Aorta (tissue), 5 donors: ENCODE measurements at places on chromosomes 16 and 17.
A peak's percentile ranks its signal among the peaks of the same experiment; 100 is the strongest.

- H3K36me3 ChIP-seq = no peaks in the 10 kb centered on the region
- H3K4me1 ChIP-seq = no peaks in the 10 kb centered on the region
- no peak for DNase-seq
- no peak overlapping the region for H3K4me3 ChIP-seq
Observed at GRCh38 chr16:51500306-51500705, 349.2 kb upstream of the SALL1 start.

DNA sequence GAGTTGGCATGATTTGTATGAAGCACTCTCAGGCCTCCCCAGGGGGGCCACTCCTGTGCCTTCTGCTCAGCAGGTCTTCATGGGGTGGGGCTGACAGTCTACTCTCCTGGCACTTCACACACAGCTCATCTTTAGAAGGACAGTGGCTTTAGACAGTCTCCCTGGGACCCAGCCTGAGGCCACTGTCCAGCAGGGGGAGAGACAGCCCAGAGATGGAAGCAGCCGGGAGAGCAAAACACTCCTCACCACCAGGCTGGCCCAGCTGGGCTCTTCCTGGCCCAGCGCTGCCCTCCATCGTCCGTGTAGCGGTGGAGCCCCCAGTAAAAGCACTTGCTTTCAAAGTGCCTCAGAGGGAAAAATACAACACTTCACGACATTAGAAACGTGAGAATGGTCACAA, 62.0 kb upstream of the CRHR1 start:
- H3K4me1 ChIP-seq = no peaks in the 10 kb centered on the region
- peaks cover 2% of the 10 kb centered on the region for H3K27me3 ChIP-seq
- H3K36me3 ChIP-seq = no peaks in the 10 kb centered on the region
- H3K4me3 ChIP-seq = no peak overlapping the region
- H3K27ac ChIP-seq = no peak overlapping the region

- no peak overlapping the region for H3K27ac ChIP-seq
- H3K4me1 ChIP-seq = no peaks in the 10 kb centered on the region
- peak; percentile 51 for DNase-seq
- no peak overlapping the region for H3K4me3 ChIP-seq
- H3K36me3 ChIP-seq = peaks cover 24% of the 10 kb centered on the region
- no peaks in the 10 kb centered on the region for H3K27me3 ChIP-seq
Observed at GRCh38 chr16:69323415-69323814, 7.0 kb downstream of the PDF start.

DNA sequence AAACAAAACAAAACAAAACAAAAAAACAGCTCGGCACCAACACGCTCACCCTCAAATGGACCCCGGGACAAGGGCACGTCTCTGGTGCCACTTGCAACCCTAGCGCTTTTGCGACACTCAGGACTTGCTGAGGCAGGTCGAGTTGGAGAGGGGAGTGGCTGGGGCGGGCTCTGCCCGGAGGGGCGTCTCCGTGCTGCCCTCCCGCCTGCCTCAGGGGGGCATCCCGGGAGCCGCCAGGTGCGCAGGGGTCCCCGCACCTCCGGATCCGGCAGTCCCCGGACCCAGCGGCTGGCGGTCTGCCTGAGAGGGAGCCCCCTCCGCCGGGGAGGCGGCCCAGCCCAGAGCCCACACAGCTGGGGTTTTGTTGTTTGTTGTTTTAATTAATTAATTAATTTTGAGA, at the start of gene SLC52A1:
Gene SLC52A1, minus strand, starts transcription at position 112 of the 400 bp plus-strand sequence. CDS start 820 bp downstream, outside the sequence.
- H3K36me3 ChIP-seq = no peaks in the 10 kb centered on the region
- no peaks in the 10 kb centered on the region for H3K27me3 ChIP-seq
- no peak for DNase-seq
- no peak within 1 kb of the TSS for H3K4me3 ChIP-seq
- H3K4me1 ChIP-seq = no peaks in the 10 kb centered on the region

DNA sequence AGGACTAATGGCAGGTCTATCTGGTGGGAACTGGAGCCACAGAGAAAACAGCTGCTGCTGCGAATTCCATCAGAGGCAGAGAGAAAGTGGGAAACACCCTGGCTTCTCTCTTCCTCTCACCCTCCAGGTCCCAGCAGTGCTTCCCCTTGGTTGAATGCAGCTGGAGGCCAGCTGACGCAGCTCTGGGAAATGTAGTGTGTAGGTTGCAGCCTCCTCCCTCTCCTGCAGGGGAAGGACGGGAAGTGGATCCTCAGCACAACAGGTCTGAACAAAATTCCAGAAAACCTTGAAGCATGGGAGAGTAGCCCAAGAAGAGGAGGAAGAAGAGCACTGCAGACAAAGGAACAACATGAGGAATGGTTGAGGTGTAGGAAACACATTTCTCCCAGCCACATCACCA, 67.8 kb upstream of the MMP2 start:
- H3K27me3 ChIP-seq = no peaks in the 10 kb centered on the region
- no peak overlapping the region for H3K27ac ChIP-seq
- no peak for DNase-seq
- no peak overlapping the region for H3K4me3 ChIP-seq

- no peaks in the 10 kb centered on the region for H3K4me1 ChIP-seq
- H3K36me3 ChIP-seq = no peaks in the 10 kb centered on the region
- no peaks in the 10 kb centered on the region for H3K27me3 ChIP-seq
- H3K4me3 ChIP-seq = no peak overlapping the region
Observed at GRCh38 chr17:10177913-10178505, 20.4 kb downstream of the GAS7 start.

DNA sequence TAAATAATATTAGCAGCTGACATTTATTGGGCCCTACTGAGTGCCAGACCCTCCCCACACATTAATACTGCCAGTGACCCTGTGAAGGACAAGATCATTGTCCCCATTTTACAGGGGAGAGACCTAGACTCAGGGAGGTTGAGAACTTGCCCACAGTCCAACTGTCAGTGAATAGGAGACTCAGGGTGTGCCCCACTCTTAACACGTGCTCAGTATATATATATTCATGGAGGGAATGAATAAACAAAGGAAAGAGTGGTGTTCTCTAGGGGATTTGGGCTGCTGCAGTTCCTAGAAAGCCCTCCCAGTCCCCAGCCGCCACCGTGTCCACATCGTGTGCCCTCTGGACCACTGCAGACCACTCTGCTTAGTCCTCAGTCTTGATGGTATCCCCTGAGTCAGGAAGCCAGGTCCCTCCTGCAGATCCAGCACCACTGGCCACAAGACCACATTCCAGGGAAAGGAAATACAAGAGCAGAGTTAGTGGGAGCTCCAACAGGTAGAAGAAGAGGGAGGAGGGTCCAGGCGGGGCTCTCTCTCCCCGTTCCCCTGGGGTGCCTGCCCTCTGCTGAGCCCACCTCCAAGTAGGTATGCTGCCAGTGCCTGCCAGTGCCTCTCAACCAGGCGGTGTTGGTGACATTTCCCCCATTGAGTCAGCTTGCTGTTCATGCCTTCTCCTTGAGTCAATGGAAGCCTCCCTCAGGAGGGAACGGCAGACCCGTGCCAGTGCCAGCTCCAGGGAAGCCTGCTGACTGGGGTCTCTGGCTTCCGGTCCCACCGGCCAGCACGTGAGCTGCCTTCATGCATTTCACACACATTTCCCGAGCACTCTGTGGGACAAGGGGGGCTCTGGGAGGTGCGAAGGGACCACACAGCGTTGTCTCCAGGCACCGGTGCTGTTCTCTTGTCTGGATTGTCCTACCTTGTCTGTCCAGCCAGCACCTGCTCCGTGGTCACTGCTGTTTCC, 75.6 kb downstream of the GNAO1 start:
- DNase-seq = no peak
- H3K27me3 ChIP-seq = no peaks in the 10 kb centered on the region
- H3K4me1 ChIP-seq = no peaks in the 10 kb centered on the region
- no peak overlapping the region for H3K4me3 ChIP-seq

DNA sequence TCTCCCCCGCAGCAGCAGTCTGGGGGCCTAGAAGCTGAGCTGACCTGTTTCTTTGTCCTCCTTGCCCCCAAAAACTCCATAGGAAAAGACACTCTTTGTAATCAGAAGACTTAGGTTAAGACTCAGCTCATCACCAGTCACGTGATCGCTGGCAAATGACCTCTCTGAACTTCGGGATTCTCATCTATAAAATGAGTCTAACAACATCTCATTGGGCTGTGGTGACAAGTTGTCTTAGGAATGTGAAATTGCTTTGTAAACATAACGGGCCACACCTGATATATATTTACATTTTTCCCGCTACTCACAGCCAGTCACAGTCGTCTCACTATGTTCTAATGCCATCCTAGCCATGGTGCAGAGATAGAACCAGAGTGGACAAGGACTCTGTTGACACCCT, 86.0 kb upstream of the LHX1 start:
- H3K27ac ChIP-seq = no peak overlapping the region
- no peak for DNase-seq
- H3K27me3 ChIP-seq = no peaks in the 10 kb centered on the region
- H3K36me3 ChIP-seq = no peaks in the 10 kb centered on the region
- no peaks in the 10 kb centered on the region for H3K4me1 ChIP-seq

DNA sequence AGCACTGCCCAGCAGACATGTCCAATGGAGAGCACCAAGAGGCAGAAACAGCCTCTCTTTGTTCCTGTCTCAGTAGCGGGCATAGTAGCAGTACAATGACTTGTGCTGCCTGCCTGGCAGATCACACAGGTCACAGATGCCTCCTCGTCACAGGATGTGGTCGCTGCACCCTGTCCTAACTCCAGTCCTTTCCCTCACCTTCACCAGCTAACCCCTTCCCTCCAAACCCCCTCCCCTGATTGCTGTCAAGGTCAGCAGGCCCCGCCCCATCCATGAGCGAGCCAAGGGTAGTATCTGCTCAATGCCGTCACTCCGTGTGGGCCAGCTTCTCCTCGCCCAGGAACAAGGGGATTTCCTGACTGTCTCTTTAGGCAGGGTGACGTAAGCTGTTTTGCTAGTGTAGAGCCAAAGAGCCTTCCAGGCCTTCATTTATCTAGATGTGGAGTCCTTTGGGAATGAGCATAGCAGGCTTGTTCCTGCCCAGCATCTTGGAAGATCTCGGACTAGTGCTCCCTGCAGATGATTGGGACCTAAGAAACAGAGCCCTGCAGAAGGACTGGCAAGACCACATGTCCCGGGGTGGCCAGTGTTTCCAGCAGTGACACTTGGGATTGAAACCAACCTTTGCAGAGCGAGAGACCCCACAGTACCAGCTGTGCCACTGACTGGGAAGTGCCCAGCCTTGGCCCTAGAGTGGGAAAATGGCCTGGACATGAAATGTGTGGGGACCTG, 75.9 kb upstream of the TNRC6C start:
- H3K27ac ChIP-seq = no peak overlapping the region
- H3K27me3 ChIP-seq = no peaks in the 10 kb centered on the region
- H3K4me1 ChIP-seq = no peaks in the 10 kb centered on the region
- DNase-seq = peak; percentile 84
- no peaks in the 10 kb centered on the region for H3K36me3 ChIP-seq

DNA sequence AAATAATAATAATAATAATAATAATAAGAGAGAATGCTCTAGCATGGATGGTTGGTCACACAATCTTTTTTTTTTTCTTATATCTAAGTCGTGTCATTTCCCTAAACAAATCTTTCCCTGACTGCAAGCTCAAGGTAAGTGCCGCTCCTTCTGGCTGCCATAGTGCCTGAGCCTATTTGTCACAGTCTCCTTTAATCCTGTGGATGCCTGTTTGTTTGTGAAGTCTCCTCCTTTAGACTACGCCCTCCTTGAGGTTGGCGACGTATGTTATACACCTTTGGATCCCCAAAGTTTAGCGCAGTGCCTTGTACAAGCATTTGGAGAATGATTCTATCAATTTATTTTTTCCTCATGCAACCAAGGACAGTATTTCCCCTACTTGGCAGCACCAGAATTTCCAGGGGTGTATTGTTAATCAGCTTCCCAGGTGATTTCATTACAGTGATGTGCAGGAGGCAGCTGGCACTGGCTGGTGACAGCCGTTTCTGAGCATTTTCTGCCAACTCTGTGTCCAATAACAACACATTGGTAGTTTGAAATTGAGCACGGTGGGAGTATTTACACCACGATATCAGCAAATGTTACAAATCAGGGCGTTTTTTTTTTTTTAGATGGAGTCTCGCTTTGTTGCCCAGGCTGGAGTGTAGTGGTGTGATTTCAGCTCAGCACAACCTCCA, 26.6 kb downstream of the TMEM238L start:
- H3K36me3 ChIP-seq = no peaks in the 10 kb centered on the region
- no peaks in the 10 kb centered on the region for H3K4me1 ChIP-seq
- H3K27me3 ChIP-seq = no peaks in the 10 kb centered on the region
- H3K27ac ChIP-seq = no peak overlapping the region
- DNase-seq = no peak
- H3K4me3 ChIP-seq = no peak overlapping the region

- peak; percentile 5 for DNase-seq
- no peaks in the 10 kb centered on the region for H3K36me3 ChIP-seq
- H3K4me3 ChIP-seq = no peak overlapping the region
- no peak overlapping the region for H3K27ac ChIP-seq
Observed at GRCh38 chr17:80805032-80805751, 186.4 kb upstream of the CHMP6 start.

- DNase-seq = no peak
- H3K27me3 ChIP-seq = no peaks in the 10 kb centered on the region
- H3K36me3 ChIP-seq = no peaks in the 10 kb centered on the region
- no peak overlapping the region for H3K4me3 ChIP-seq
Observed at GRCh38 chr16:14097182-14097959, 26.3 kb downstream of the MRTFB start.
